Diencephalon (tissue), 1 donor: ENCODE measurements at places on chromosomes 4 and X. TPM values are rescaled to one million over a fixed set of nuclear protein-coding genes. Genes with fewer than 3 reads are reported as not detected.

The RGS12 gene
- total RNA-seq, result 70.4 TPM

The DMD gene
- total RNA-seq, result 90.2 TPM

The F9 gene
- not detected for total RNA-seq

The HSFX4 gene
- total RNA-seq, result not detected

The SYN1 gene
- total RNA-seq, result 36.7 TPM

The CXXC4 gene
- 68.0 TPM for total RNA-seq

The HNRNPD gene
- 64.4 TPM for total RNA-seq

The PNMA6F gene
- 6.9 TPM for total RNA-seq

The ADGRG4 gene
- total RNA-seq, result not detected

The PTPN13 gene
- 30.2 TPM for total RNA-seq

The DMRTC1 gene
- 0.46 TPM for total RNA-seq

The CNGA1 gene
- 0.46 TPM for total RNA-seq

The SSX3 gene
- total RNA-seq, result not detected

The FGFR3 gene
- total RNA-seq, result 38.8 TPM

The CAPN6 gene
- 0.23 TPM for total RNA-seq

The FRAS1 gene
- total RNA-seq, result 47.7 TPM

The TLR8 gene
- 1.2 TPM for total RNA-seq

The STAG2 gene
- 114 TPM for total RNA-seq

The COX7B2 gene
- total RNA-seq, result not detected

The KLF8 gene
- total RNA-seq, result 21.0 TPM

The TMEM31 gene
- not detected for total RNA-seq

The SPARCL1 gene
- 127 TPM for total RNA-seq

The P2RY10 gene
- not detected for total RNA-seq

The CLGN gene
- 10.8 TPM for total RNA-seq

The HTRA3 gene
- 2.8 TPM for total RNA-seq

The PPP1R2C gene
- total RNA-seq, result not detected

The ZNF185 gene
- total RNA-seq, result 3.7 TPM

The RBM47 gene
- total RNA-seq, result 3.5 TPM

The ETDB gene
- not detected for total RNA-seq

The PF4V1 gene
- total RNA-seq, result 1.6 TPM

The OFD1 gene
- total RNA-seq, result 21.0 TPM

The SLITRK4 gene
- 59.3 TPM for total RNA-seq

The IL2 gene
- not detected for total RNA-seq

The PDLIM3 gene
- 49.8 TPM for total RNA-seq

The CHST7 gene
- 15.2 TPM for total RNA-seq

The RNF150 gene
- total RNA-seq, result 31.6 TPM

The HPF1 gene
- 36.0 TPM for total RNA-seq

The OCIAD2 gene
- total RNA-seq, result 30.2 TPM

The EMCN gene
- total RNA-seq, result 3.7 TPM

The MFAP3L gene
- 25.4 TPM for total RNA-seq

The CSAG2 gene
- not detected for total RNA-seq

The FDCSP gene
- not detected for total RNA-seq

The NR3C2 gene
- 9.0 TPM for total RNA-seq

The MAGEA9B gene
- not detected for total RNA-seq

The HMX1 gene
- 0.46 TPM for total RNA-seq

The ITGB1BP2 gene
- total RNA-seq, result 2.5 TPM
